ENCODE measurements at places on chromosomes 6 and 20.

- DNase-seq = no peak
Observed at GRCh38 chr20:54140927-54141566, 32.7 kb downstream of the CYP24A1 start.

GRCh38 chr20:20731000-20731944, 18.8 kb upstream of the RALGAPA2 start:
- DNase-seq = no peak

DNA sequence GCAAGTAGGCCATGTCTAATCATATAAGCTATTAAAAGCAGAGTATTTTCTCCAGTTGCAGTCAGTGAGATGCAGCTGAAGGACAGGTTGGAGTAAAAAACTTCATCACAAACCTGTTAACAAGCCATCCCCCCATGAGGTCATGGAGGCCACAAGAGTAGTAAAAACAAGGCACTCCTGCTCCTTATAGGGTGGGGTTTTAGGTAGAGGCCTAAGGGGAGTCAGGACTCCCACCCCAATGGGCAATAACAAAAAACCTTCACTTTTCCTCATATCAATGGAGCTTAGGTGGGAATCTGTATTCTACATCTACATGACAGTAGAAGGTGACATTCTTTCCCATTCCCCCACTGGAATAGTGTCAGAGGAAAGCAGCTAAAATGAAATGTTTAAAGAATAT, 428.1 kb upstream of the KHDRBS2 start:
- no peak for DNase-seq

DNA sequence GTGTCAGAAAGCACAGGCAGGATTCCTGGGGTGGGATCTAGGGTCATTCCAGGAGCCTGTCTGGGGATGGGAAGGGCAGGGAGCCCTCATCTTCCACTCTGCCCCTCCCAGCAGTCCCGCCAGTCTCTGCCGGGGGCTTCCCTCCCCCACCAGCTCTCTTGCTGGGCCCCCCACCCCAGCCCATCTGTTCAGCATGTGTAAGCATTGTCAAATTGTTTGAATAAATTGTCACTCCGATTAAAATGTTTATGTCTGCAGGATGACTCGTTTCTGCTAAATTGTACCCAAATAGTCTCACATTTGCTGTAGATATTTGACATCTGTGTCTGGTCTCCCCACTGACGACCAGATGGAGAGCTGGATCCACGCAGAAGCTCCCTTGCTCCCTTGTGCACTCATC, 257.6 kb downstream of the ANKRD60 start:
- no peak for DNase-seq

- no peak for DNase-seq
Observed at GRCh38 chr6:101394936-101395335, 1.4 kb downstream of the GRIK2 start.

DNA sequence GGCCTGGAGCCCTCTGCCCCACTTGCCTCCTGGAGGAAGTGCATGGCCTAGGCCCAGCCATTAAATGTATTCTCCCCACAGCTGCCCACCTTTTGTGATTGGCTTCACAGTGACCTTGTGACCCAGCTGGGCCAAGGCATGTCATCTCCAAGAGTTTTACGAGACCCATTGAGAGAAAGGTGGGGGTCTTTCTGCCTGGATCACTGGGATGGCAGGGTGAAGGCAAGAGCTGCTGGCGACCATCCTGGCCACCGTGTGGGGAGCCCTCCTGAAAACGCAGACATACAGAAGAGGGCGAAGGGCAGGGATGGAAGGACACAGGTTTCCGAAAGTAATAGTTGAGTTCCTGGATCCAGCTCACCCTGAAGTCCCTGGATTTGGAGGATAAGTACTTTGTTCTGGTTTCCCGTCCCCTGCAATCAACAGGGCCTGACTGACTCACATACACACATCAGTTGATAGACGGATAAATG, 12.3 kb upstream of the SPO11 start:
- no peak for DNase-seq

DNA sequence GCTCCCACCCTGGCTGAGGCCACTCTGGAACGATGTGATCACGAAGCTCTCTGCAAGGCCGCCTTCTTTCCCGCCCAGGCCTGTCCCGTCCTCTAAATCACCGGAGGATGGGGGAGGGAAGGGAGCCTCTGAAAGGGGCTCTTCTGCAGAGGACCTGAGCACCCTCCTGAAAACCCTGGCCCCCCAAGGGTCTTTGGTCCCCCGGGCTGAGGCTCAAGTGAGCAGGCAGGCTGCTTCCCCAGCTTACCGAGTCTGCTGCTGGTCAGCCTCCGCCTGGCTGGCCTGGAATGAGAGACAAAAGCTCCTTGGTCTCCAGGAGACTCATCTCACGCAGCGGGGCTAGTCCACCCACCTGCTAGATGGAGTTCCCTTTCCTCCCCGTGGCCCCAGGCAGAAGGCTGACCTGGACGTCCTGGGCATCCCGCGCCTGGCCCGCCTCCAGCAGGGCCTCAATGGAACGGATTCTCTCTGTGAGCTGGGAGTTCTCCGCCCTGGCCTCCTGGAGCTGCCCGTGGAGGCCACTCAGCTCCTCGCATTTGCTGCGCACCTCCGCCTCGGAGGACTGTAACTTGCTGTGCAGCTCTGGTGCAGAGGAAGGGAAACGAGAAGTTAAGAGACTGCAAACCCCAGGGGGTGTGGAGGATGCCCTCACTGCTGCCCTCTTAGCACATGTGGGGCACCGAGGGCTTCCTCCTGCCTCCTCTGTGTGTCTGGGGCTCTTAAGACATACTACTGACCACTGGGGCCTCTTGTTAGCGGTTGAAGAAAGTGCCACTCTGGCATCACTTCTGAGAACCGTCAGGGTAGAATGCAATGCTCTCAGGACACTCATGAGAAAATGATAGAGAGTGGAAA, 54.7 kb downstream of the RRBP1 start:
- no peak for DNase-seq

DNA sequence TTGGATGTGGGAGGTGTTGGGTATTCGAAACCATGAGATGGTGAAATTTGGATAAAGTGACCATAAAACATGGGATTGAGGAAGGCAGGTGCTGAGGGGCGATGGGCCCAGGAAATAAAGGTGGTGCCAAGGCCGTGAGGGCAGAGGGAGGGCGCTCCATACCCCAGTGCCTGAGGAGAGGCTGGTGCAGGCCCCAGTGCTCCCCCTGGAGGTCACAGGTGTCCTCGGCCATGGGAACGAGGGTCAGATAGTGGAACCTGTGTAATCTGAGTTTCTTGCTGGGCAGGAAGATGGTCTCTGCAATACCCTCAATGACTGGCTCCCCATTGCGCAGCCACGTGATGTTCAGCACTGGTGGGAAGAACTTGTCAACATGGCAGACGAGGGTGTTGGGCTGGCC, 16.2 kb downstream of the HLA-DPB1 start:
- DNase-seq = no peak

GRCh38 chr6:98831057-98831958, 3.1 kb upstream of the POU3F2 start:
- DNase-seq = no peak

DNA sequence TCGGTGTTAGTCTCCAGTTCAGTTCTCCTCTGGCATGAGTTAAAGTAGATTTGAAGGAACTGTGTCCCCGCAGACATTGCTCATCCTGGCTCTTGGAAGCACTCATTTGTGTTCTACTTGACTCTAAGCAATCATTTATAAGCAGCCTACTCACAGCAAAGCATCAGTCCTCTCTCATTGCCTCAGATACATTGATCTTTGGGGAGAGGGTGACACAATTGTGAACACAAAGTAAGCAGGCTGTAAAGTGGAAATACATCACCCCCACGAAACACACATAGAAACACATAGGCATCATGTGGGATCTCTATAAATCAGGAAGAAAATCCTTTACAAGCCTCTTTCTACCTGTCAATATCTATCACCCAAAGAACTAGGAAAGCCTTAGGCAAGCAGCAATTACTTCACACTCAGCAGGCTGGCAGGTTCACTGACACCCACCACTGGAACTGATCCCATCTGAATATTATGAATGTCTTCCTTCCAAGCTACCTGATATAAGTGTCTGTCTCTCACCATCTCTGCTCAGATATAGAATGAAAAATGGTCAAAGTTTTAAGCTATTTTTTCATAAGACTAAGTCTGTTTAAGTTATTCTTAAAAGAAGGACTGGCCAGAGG, 675.8 kb downstream of the HACE1 start:
- DNase-seq = no peak

DNA sequence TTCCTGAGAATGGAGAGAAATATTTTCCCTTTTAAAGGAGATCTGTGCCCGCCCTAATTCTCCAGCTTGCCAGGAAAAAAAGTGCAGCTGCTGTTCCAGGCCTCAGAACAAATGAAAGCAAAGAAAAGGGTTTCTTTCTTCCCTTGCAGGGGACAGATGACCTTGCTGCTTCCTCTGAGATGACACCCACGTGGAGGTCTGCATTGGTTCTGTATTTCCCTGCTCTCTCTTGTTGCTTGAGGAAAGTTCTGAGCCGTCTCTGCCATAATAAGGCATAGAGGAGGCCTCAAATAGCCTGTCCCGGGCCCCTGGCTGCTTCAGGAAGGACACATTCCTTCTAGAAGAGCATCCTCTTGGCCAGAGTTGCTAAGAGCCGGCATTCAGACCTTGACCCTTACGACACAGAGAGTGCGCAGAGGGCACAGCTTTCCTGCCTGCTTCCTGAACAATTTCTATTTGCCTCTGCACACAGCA, 501.8 kb upstream of the SULF2 start:
- DNase-seq = no peak

GRCh38 chr6:87907521-87907920, 140.1 kb upstream of the SPACA1 start:
- no peak for DNase-seq

- DNase-seq = no peak
Observed at GRCh38 chr6:93329301-93330000, 89.9 kb downstream of the EPHA7 start.

DNA sequence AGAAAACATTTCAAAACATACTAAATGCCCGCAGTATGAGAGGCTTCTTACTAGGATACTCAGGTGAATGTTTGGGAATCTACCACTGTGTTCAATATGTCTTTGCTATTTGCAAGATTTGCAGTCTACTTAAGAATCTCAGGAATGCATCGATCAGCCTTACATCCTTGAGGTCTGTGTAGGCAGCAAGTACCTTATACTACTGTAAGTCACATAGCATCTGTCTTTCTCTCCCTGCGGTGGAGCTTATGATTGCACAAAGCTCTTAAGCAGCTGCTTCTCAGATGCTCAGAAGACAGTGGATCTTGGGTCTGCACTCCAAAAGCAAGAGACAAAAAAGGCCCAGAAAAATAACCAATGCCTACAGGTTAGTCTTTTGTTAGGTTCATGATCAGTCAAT, 21.4 kb downstream of the PCSK2 start:
- DNase-seq = no peak

DNA sequence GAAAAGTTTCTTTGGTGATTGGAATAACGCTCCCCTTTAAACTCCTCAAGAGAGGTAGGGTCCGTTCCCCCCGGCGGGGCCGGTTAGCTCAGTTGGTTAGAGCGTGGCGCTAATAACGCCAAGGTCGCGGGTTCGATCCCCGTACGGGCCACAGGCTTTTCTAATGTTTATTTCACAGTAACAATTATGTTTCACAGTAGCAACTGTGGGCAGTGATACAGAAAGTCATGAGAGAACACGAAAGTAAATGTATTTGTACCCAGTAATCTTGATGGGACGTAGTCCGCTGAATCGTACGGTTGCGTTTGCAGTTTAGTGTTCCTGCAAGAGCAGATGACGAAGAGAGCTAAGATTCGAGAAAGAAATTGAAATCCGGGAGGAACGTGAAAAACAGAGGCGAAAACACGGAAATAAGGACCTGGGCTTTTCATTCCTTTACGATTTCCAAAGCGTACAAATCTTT, 505.5 kb downstream of the PRIM2 start:
- no peak for DNase-seq

DNA sequence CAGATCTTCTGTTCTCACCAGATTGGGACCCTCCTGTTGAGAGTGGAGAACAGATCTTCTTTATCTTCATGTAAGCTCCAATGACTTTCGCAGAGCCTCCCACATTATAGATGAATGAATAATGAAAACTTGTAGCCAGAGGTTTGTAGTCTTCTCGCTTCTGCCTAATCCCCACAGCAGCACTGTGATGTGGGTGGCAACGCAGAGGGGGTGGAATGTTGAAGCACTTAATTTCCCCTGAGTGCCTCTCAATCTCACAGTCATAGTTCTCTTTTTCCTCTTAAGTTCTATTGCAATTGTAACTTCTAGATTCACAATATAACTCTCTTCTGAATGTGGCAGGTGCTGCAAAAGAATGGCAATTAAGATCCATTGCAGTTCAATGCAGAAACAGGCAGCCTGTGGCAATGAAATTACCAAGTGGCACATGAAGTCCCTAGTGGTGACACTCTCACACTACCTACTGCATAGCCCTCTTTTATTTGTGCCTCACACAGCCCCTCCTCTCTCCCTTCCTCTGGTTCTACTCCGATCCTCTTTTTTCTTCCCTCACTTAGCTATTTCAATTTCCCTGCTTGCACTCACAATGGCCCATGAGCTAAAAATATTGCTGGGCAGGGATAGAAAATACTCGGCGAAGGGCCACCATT, 281.9 kb downstream of the UBE3D start:
- DNase-seq = no peak

DNA sequence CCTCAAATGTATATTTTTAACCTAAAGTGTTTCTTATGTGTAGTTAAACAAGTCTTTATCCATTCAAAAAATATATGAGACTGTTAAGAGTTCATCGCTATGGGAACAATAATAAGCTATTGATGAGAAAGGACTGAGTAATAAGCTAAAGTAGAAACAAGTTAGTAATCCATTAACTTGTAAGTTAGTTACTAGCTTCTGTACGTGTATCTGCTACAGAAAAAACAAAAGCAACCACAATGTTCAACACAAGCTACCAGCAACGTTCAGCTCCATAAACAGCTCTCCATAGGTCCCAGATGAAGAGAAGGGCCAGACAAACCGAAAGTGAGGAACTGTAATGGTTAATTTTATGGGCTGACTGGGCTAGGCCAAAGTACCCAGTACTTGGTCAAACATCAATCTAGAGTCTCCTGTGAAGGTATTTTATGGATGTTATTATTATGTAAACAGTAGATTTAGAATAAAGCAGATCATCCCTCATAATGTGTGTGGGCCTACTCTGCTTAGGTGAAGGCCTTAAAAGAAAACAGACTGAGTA, 33.8 kb upstream of the FAM135A start:
- no peak for DNase-seq

DNA sequence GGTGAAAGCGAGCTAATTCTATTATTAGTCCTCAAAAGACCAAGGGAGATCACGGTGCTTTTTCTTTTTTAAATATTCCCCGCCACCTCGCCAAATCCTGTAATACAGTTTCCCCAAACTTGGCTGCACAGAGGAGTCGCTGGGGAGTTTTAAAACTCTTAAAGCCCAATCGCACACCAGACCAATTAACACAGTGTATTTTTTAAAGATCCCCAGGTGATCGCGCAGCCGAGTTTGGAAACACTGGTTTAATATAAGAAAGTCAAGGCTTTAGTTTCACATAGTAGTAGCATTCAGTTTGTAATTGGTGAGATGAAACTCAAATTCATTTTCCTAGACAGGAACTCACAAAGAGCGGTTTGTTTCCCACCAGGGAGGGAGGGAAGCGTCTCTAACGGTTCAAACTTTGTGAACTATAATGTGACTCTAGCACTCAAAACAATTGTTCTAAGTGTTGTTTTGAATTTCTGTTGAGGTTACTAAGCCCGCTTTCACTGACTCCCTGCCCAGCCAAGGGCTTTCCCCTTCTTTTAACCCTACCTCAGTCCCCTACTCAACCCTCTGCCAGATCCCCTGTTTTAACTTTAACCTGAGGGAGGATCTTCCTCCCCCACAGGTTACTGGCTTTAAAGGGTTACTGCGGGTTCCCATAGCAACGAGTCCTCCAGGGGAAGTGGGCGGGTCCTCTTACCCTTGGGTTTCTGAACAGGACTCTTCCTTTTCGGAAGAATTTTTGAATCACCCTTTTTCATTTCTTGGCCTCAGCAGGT, 25.7 kb upstream of the BTBD3 start:
- DNase-seq = no peak

All from stimulated activated CD4-positive, alpha-beta T cell treated with anti-CD3 and anti-CD28 coated beads, Interleukin-1b, Interleukin-23, amount 100 ng/mL, for 1 hour (primary cell).